ENCODE measurements at places on chromosomes 6 and 20.

GRCh38 chr6:147204060-147204785, at the start of gene STXBP5:
STXBP5 (plus strand) TSS chr6:147204417; CDS start chr6:147204533, 116 bp downstream.
- DNase-seq: peak; percentile 19

DNA sequence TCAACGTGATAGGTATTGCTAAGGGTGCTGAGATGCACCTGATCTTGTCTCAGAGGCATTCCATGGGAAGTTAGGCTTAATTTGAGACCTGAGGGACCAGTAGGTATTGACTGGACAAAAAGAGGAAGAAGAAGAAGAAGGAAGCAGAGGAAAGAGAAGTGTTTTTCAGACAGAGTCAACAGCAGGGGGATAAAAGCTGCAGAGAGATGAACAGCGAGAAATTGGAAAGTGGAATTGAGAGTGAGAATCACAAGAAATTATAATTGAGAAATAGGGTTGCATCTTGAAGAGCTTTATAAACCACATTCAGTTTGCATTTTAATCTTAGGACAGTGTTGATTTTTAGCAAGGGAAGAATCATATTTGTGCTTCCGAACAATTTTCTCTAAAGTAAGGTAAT, 254.0 kb downstream of the CD83 start:
- no peak for DNase-seq

DNA sequence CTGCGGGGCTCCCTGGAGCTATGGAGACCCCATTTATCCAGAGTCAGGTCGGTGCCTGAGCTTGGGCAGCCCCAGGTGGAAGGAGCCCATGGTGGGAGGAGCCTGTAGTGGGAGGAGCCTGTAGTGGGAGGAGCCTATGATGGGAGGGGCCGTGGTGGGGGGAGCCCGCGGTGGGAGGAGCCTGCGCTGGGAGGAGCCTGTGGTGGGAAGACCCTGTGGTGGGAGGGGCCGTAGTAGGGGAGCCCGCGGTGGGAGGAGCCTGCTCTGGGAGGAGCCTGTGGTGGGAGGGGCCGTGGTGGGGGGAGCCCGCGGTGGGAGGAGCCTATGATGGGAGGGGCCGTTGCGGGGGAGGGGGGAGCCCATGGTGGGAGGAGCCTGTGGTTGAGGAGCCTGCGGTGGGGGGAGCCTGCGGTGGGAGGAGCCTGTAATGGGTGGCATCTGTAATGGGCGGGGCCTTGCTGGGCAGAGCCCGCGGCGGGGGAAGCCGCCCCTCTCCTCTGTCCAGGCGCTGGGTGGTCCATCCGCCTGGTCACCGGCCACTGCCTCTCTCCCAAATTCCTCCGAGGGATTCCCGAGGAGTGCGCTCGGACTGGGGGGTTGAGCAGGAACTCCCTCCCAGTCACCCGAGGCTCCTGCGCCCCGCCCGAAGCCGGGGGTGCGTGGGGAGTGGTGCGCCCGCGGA, 567 bp upstream of the FNDC11 start:
- peak; percentile 85 for DNase-seq

- DNase-seq: no peak
Observed at GRCh38 chr20:23881371-23881770, 1.8 kb upstream of the CST5 start.

- no peak for DNase-seq
Observed at GRCh38 chr20:32651537-32651936, 22.2 kb downstream of the C20orf203 start.

DNA sequence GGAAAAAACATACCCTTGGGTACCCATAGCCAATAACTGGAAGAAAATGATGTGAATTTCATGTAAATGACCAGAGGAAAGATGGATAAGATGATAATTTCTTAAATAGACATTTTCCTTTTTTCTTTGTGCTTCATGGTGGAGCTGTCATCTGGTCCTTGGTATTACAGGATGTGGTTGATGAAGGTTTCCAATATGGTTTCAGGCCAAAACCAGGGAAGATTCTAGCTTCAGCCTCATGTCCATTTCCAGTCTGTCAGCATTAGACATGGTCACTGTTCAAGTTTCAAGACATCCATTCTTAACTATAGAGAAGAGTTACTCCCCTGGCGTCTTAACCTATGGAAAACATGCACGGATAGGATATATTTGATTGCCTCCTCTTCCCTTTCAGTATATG, 63.6 kb downstream of the SSR1 start:
- DNase-seq: no peak

- no peak for DNase-seq
Observed at GRCh38 chr6:1598886-1599285, 10.8 kb upstream of the FOXC1 start.

DNA sequence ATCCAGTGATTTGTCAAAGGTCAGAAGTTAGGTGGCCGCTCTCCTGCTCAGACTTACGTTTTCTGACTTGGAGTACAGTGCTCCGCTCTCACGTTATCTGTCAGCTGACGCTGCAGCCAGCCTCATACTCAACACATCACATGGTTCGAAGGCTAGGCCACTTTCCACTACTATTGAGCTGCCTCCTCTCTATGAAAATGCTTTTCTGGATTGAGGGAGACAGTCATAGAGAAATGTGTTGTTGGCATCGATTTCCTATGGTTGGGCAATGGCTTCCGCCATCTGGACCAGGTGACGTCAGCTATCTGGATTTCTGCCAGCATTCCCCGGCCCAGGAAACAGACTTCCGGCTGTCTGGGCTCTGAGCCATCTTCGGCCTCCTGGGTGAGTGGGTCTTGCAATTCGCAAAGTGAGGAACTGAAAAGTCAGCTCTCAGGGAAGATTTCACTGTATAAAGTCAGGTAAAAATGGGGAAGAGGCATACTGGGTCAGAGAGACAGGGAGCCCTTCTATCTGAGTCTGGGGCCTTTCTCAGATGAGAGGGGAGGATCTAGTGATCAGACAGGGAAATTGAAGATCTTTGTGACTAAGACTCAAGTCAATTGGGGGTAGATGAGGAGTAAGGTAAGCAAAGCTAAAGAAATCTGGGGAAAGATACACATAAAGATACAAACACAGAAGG, 37.5 kb upstream of the IER3 start:
- no peak for DNase-seq

GRCh38 chr20:61819921-61820825, 245.5 kb downstream of the TAF4 start:
- no peak for DNase-seq

GRCh38 chr6:30882759-30883684, 1.3 kb upstream of the DDR1 start:
- no peak for DNase-seq

DNA sequence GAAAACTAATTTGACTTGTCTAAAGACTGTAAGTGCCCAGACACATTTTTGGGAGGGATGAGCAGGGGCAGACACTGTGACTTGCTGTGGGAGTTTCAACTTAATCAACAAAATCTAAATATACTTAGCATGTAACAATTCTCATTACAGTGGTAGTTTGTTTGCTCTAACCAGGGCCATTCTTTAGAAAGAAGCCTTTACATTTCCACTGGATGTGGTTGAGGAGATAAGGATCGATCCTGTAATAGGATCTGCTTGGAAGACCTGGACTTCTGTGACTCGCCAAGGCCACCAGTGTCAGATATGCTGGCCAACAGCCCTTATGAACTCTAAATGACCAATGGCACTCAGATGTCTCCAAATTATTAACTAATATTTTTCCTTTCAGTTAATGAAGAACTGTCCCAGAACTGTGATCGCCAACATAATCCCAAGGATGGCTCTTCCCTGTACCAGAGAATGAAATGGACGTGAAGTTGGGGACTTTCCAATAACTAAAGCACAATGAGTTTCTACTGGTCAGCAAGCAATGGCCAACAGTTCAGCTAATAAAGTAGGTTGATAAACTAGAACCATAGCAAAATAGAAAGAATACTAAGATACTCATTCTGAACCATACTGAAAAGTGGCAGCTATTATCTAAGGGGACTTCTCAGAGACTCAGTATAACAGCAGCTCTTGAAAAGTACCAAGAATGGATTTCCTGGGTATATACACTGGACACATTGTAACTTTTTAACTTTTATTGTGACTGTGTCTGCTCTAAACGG, 7.5 kb downstream of the SMLR1 start:
- DNase-seq: no peak

DNA sequence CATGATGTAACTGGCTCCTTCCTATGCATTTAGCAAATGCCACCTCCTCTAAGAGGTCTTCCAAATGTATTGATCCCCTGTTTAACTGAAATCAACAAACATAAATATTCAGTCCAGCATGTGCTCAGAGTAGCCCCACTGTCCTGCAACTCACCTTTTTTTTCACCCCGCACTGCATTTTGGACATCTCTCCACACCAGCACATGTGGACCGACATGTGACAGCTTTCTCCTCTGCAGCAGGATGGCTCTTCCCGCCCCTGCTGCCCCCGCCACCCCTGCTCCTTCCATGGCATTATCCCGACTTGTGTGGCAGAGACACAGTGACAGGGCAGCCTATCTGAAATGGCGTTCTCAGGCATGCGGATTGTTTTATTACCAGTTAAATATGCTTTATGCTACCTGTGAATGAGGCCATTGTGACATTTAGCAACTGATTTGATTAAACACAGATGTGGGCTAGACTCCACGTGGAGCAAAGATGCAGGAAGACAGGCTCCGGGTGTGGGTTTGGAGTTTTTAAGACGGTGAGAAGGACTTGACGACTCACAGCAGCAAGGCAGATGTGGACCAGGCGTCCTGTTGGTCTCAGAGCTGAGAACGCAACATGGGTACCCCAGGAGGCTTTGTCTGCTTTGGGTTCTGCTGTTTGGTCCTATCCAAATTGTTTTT, 161.2 kb downstream of the EYA2 start:
- DNase-seq: no peak

GRCh38 chr6:83073615-83074014, 6.1 kb downstream of the DOP1A start:
- no peak for DNase-seq

- no peak for DNase-seq
Observed at GRCh38 chr6:151630387-151630786, 136.6 kb downstream of the CCDC170 start.

DNA sequence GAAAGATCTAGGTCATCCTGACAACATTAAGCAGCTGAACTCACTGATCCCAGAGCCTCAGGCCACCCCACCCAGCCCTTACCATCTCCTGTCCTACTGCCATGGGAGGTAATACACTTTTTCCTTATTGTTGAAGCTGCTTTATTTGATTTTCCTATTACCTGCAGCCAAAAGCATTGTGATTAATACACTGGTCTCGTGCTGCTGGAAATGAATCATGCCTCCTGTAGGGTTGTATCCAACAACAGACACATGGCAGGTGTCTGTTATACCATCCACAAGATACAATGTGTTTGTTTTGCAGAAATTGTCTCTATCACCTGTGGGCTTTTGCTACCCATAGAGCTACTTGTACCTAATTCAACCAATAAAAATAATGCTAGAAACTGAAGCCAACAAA, 34.2 kb downstream of the MYLIP start:
- no peak for DNase-seq

DNA sequence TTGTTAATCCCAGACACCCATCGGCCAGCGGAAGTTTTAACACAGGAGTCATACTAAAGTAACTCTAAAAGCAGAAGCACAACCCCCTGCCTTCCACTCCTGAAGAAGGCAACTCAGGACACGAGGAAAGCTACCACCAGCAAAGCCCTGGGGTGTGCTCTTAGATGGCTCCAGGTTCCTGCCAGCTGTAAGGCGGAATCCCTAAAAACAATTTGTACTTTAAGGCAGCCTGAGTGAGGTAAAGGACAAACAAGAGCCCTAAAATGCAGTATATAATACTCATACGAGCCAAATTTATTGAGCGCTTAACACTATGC, 8.7 kb downstream of the NDRG3 start:
- DNase-seq: no peak

DNA sequence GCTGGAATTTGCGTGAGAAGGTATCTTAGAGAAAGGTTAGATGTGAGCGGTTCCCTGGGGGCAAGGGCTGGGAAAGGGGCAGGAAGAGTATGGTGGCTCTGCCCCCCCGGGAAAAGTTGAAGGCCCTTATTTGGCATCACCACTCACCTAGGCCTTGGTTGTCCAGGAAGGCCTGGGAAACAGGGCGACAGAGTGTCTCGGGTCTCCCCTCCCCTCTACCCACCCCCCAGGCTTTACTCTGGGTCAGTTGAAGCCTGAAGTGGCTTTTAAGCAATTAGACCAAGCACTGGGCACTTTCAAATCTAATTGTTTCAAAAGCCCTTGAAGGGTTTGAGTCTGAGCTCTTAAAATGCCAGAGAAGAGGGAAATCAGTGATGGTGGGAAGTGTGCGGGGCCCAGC, 30.2 kb upstream of the FOXP4 start:
- DNase-seq: no peak

- no peak for DNase-seq
Observed at GRCh38 chr6:106247293-106247692, 78.3 kb downstream of the ATG5 start.

DNA sequence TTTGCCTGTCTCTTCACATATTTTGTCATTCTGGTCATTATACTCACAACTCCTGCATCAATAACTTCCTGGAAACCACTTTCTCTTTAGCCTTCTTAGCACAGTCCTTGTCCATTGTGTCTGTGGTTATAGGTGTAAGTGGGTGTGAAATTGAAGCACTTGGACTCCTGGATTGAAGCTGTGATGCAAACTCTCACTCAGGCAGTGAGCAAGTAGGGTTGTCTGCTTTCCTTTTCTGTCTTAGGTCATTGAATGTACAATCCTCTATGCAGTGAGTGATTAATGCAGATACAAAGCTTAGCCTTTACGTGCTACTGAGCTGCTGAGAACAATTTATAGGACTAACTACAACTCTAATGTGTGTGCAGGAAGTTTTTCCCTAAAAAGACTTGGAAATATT, 54.8 kb downstream of the ADGRB3 start:
- DNase-seq: no peak

GRCh38 chr6:27672113-27672799, 199.4 kb upstream of the ZNF184 start:
- DNase-seq: no peak

- DNase-seq: no peak
Observed at GRCh38 chr6:90938122-90938521, 351.2 kb upstream of the MAP3K7 start.
